Muscle of leg (tissue), 16 donors: ENCODE measurements at places on chromosomes 16 and 17. TPM values are rescaled to one million over a fixed set of nuclear protein-coding genes. Genes with fewer than 3 reads are reported as not detected.

TNFSF13 gene
- total RNA-seq: 2.2 TPM

LGALS9 gene
- total RNA-seq: 6.2 TPM

ZNF764 gene
- total RNA-seq: 5.2 TPM

MAP2K4 gene
- total RNA-seq: 34.0 TPM

SCARF1 gene
- 7.6 TPM for total RNA-seq

CLEC18B gene
- total RNA-seq: 2.0 TPM

KRTAP9-2 gene
- not detected for total RNA-seq

PTGES3L gene
- total RNA-seq: 37.3 TPM

PIRT gene
- total RNA-seq: 0.04 TPM

TP53TG3C gene
- not detected for total RNA-seq

SHISA9 gene
- total RNA-seq: 0.04 TPM

PRDM7 gene
- total RNA-seq: not detected

PAQR4 gene
- 4.3 TPM for total RNA-seq

OTOP3 gene
- total RNA-seq: not detected

TBC1D3H gene
- not detected for total RNA-seq

ACSM2A gene
- total RNA-seq: 0.09 TPM
